Stimulated activated CD8-positive, alpha-beta memory T cell treated with anti-CD3 and anti-CD28 coated beads, Interleukin-15, amount 100 ng/mL, for 48 hours (primary cell): ENCODE measurements at places on chromosomes 7 and 10.

- no peak for DNase-seq
Observed at GRCh38 chr10:93752761-93753160, 5.0 kb upstream of the LGI1 start.

DNA sequence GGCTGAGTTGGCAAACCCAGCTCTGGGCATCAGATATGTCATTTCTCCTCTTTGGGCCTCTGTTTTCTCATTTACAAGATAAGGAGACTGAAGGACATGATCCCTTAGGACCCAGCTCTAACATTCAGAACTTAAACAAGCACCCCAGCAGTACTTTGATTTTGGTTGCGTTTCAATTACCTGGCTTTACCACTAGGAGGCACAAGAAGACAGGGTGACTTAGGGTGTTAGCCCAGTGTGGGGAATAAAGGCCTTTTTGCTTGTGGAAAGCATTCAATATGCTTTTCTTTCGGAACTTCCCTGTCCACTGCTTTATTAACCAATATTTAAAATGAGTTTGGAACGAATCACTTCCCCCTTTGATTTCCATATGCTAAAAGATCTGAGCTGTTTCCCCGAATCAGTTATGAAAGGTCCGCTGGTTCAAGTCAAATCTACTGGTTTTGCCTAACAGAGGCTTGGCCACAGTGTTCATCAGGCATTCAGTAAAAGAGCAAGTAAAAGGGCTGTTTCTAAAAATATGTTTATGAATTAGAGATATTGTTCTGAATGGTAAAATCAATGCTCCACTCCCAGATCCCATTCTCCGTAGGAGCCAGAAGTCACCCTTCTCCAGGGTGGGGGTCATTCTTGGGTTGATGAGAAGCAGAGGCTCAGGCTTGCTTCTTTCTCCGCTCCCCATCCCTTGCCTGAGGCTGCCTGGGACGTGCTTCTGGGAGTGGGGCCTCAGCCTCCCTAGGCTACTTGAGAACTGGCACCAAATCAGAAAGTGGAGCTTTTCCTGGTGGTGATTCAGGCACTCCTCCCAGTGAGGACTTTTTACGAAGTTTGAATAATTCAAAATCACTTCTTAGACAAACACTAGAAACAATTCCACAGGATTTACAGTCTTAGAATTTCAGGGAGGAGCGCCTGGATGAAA is 105.5 kb downstream of the MYOF start:
- no peak for DNase-seq

DNA sequence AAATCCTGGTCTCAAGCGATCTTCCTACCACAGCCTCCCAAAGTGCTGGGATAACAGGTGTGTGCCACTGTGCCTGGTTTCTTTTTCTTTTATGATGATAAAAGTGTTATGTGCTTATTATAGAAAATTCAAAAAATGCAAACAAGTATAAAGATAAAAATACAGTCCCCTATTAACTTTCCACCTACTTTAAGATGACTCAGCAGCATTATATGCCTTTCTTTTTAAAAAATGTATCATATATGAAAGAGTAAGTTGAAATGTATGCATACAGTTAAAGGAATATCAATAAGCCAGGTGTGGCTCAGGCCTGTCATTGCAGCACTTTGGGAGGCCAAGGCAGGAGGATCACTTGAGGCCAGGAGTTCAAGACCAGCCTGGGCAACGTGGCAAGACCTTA is 216.9 kb upstream of the GALNT17 start:
- no peak for DNase-seq

DNA sequence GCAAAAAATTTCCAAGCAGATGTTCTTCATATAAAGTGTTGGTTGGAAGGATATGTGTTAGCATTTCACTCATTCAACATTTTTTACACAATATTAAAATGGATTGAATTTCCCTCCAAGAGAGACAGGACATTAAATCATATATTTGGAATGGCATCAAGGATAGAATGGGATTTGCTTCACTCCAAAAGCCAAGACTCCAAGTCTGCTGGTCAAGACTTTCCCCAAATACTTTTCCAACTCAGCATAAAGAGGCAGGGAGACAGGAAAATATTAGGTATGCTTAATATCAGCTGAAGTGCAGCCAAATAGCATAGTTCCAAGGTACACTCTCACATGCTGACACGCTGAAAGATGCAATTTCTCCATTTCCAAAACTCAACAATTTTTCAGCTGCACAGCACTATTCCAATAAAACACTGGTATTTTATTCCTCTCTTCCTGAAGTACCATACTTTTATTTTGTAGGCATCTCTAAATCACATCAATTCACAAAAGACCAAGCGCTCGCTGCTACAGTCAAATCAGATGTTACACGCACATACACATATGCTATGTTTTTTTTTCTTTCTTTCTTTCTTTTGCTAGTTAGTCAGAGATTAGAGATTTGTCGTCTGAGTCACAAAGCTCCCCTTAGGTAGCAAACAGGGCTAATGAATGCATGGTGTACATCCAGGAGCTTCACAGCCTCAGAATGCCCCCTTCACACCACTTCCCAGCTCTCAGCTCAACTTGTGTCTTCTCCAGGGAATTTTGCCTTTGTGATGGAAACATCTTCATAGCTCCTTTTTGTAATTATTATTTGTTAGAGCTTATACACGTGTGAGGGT is 1033.8 kb upstream of the AUTS2 start:
- no peak for DNase-seq

- DNase-seq: no peak
Observed at GRCh38 chr7:45937301-45937700, 16.2 kb upstream of the IGFBP3 start.

GRCh38 chr7:70457883-70458680 is 673.9 kb upstream of the GALNT17 start:
- DNase-seq: no peak

DNA sequence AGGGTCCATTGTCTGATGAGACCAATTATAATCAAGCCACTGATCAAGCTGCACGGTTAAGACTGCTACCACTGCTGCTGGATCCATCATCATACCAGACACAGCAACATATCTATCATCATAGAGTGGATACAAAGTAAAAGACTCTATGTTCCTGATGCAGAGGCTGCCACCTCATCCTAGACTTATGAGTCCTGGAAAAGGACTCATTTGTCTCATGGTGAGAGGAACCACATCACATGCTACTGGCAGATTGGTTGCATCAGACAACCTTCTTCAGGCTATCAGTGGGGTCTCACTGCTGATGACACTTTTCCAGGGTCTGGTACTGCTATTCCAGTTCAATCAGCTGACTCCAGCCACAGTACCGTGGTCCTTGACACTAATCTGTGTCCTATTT is 79.0 kb downstream of the ABI1 start:
- peak; percentile 9 for DNase-seq

DNA sequence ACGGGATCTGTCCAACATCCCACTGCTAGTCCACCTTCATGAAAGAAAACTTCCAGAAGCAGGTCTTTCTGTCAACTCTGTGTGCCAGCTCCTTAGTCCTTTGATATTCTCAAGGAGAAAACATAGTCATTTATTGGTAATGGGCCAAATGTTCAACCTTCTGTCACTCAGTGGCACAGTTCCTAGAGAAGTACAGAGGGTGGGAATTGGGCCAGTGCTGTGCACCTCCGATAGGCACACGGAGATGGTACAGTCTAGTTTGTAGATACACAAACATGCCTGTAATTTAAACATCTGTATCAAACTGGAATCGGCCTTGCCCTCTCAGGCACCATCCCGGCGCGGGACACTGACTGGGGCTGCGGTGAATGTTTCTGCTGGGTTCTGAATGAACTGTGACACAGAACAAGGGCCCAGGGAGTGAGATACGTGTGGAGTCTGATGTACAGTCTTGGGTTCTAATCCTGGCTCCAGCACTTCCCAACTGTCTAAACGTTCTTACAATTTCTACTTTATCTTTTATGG is 213.9 kb upstream of the SHH start:
- no peak for DNase-seq

DNA sequence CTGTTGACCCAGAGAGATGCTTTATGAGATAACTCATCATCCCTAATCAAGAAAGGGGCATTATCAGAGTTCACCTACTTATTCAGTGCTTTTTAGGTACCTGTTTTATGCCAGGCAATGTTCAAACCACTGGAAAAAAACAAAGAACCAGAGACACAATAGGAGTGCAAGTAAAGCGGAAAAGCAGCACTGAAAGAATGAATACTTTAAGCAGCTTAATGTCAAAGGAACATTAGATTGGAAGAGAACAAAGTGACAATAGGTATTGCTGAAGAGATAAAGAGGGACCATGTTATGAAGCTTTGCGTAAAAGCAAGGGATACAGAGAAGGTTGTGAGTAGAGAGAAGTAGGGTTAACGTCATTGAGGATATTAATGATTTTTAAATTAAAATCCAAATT is 11.3 kb downstream of the DGKB start:
- DNase-seq: no peak

- no peak for DNase-seq
Observed at GRCh38 chr7:110375068-110375467, 715.9 kb upstream of the LRRN3 start.

DNA sequence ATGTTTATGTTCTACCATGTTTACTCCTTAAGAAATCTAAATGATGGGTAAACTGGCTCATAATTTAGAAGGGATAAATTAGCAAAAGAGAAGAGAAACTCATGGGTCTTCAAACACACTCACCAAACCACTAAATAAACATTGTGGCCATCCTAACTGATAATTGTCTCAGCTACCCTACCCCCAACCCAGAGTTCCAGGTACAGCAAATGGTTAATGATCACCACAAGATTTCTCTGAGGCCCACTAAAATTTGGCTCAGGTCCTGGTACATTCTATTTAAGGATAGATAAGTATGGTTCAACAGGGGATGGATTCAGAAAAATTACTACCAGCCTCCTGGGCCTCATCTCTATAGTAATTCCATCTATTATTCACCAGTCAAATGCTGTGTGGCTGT is 21.4 kb downstream of the SLC25A13 start:
- DNase-seq: no peak

- no peak for DNase-seq
Observed at GRCh38 chr7:27164367-27165088, 809 bp downstream of the HOXA9 start.

DNA sequence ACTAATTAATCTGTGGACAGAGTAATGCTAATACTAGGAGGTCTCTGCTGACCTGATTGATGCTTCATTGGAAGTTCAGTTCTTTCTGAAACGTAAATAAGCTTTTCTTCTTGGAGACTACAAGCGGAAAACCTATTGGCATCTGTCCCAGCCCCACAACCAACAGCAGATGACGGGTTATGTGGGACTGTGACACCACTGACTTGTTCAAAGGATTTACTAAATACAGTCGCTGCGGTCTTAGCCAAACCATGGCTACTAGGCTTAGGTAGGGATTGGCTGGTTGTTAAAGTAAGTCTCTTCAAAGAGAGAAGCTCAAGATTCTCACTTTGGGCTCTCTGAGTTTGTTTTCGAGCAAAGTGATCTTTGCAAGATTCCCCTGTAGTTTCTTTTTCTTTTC is 68.3 kb downstream of the HYCC1 start:
- no peak for DNase-seq

GRCh38 chr10:109744020-109744419 is 179.3 kb downstream of the XPNPEP1 start:
- DNase-seq: no peak

DNA sequence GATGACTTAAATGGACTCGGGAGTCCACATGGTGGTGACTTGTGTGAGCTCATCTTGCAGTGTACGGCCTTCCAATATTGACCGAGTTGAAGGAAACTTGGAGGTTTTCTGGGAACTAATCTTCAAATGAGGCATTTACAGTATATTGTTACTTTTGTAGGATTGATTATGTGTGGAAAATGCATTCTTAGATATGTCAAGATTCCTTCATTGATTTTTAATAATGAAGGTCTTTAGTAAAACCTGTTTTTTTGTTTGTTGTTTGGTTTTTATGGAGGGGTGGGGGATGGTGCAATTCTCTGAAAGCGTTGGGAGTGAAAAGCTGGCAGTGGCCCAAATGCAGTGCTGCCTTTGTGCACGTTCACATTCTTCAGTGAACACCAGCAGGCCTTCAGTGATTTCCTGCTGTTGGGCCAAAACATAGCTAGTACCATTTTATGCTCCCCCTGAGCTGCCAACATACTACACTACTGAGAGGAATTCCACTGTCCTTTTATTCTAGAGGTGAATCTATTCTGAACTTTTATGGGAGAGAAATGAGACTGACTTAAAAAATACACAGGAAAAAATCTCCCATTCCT is 50.4 kb downstream of the CCNY start:
- DNase-seq: no peak

- no peak for DNase-seq
Observed at GRCh38 chr7:139118234-139118804, 8.8 kb upstream of the ZC3HAV1 start.

- no peak for DNase-seq
Observed at GRCh38 chr10:50511492-50512213, 112.1 kb downstream of the SGMS1 start.

- no peak for DNase-seq
Observed at GRCh38 chr10:52703898-52704297, 68.7 kb downstream of the MBL2 start.

GRCh38 chr7:147014286-147014955 is 897.8 kb downstream of the CNTNAP2 start:
- DNase-seq: no peak

DNA sequence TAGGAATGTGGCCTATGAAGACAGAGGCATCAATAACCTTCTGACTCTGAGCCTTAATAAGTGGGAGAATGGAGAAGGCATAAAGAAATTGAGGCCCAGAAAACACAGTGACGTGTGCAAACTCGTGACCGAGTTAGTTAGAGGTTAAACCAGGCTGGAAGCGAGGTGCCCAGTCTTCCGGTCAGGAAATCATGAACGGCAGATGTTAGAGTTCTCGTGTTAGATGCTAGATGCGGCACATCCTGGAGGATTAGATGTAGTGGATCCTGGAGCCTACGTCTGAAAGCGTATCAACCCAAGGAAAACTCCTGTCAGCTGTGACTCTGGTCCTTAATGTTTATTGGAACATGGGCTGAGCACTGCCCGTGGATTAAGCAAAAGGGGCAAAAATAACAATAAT is 275.9 kb downstream of the TCF7L2 start:
- DNase-seq: no peak

GRCh38 chr10:49023752-49024151 is 84.1 kb upstream of the LRRC18 start:
- no peak for DNase-seq

DNA sequence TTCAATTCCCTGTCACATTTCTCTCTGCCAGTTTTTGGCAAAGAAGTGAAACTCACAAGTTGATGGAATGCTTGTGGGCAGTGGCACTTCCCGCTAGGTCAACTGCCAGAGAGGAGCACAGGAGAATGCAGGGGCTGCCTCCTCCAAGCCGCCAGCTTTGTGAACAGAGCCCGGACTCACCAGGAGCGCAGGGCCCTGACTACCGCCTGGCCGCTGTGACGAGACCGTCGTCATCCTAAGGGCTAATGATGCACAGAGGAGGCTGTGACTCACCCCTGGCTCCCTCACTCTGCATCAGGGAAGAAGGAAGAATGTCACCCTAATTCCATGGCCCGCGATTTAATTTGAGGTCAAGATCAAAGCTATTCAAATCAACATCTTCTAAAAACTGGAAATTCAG is 123.9 kb downstream of the TAX1BP1 start:
- no peak for DNase-seq

DNA sequence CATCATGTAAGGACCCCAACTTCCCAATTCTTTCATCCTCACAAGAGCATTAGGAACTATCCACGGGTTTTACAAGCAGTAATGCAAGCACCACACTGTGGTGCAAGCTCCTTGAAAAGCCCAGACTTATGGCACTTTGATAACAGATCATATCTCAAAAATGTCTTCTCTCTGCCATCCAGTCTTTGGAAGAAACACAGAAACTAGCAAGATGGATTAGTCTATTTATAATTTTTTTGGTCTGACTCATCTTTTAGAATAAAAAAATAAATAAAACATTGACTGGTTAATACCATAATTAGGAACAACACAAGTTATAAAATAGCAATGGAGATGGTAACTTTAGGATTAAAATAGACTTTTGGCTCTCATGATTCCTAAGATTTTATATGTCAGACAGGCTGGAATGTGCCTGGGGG is 49.0 kb upstream of the CALD1 start:
- no peak for DNase-seq
